Cardiac muscle cell (in vitro differentiated cells and primary cell): ENCODE measurements at places on chromosomes 7 and 10. TPM values are rescaled to one million over a fixed set of nuclear protein-coding genes. Genes with fewer than 3 reads are reported as not detected.
A peak's percentile ranks its signal among the peaks of the same experiment; 100 is the strongest.

GRCh38 chr7:123772652-123773051 lies 23.8 kb upstream of the WASL start:
- H3K4me1 ChIP-seq = no peaks in the 10 kb centered on the region
- H3K27me3 ChIP-seq = no peaks in the 10 kb centered on the region
- H3K27ac ChIP-seq = no peak overlapping the region
- no peak for DNase-seq

GRCh38 chr7:29106669-29106988 lies 39.7 kb downstream of the CPVL start:
- no peak overlapping the region for H3K27ac ChIP-seq
- H3K4me1 ChIP-seq = no peaks in the 10 kb centered on the region
- no peaks in the 10 kb centered on the region for H3K36me3 ChIP-seq
- H3K4me3 ChIP-seq = no peak overlapping the region
- no peak for DNase-seq

DNA sequence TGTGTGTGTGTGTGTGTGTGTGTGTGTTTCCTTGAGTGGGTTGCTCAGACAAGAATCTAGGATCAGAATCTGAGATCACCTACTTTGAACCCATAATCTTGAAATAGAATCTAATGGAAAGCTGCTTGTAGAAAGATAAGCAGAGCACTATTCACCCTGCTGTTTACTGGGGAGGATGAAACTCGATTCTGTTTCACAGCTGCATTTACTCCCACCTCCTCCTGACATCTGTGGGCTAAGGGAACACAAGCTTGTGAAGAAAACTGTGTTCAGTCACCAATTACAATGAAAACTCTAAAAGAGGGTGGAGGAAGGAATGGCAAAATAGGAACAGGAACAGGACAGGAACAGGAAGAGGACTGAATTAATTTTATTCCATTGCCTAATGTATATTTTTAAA lies 269.5 kb downstream of the TSPAN12 start:
- H3K36me3 ChIP-seq = no peaks in the 10 kb centered on the region
- H3K4me1 ChIP-seq = no peaks in the 10 kb centered on the region
- no peaks in the 10 kb centered on the region for H3K27me3 ChIP-seq
- no peak for DNase-seq
- no peak overlapping the region for H3K27ac ChIP-seq

DNA sequence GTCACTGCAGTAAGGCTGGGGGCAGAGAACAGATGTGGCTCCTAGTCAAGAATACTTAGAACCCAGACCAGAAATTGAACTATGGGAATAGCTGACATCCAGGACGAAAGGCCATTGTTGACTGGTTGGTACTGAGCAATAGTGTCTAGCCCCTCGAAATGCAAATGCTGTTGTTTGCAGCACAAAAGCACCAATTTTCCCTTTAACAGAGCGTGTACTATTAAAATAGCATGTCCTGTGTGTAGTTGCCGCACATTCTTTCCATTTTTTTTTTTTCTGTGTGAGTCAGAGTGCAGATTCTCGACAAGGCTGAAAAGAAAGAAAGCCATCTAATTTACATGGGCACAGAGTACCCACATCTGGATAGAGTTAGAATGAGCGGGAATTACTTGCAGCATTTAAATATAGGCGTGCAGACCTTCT lies 302.4 kb downstream of the PTEN start:
- no peaks in the 10 kb centered on the region for H3K36me3 ChIP-seq
- no peak overlapping the region for H3K4me3 ChIP-seq
- no peaks in the 10 kb centered on the region for H3K27me3 ChIP-seq
- H3K27ac ChIP-seq = peak overlapping the region; percentile 15
- H3K4me1 ChIP-seq = peaks cover 59% of the 10 kb centered on the region

DNA sequence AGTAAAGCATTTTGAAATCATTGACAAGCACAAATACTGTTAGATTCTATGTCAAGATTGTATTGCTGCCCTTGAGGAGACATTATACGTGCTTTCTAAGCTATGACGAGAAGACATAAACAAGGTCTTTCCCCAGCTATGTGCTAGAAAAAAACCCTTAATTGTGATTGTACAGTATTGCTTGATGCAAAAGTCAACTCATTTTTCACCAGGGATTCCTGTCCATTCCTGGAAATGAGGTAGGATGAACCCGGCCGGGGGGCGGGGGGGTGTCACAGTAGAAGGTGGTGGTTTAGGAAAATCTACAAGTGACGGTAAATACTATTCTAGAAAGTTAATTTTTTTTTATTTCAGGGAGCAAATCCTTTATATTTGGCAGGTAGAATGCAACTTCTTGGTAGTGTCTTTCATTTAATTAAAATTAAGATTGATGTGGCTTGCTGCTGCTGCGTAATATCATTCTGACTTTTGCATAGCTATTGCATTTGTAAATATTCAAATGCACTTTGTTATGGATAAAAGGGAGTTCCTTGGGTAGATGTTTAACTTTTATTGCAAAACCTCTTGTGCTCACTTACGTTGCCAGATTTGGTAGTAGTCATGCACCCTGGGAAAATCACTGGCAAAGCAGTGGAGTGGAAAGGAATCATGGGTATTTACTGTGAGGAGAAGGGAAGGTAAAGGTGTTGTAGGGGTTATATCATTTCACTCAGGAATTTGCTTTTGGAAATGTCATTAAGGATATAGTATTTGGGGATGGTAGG lies 164.4 kb upstream of the PRPS1L1 start:
- no peak for DNase-seq
- H3K27ac ChIP-seq = no peak overlapping the region
- no peaks in the 10 kb centered on the region for H3K4me1 ChIP-seq
- no peaks in the 10 kb centered on the region for H3K36me3 ChIP-seq
- no peak overlapping the region for H3K4me3 ChIP-seq
- no peaks in the 10 kb centered on the region for H3K27me3 ChIP-seq

DNA sequence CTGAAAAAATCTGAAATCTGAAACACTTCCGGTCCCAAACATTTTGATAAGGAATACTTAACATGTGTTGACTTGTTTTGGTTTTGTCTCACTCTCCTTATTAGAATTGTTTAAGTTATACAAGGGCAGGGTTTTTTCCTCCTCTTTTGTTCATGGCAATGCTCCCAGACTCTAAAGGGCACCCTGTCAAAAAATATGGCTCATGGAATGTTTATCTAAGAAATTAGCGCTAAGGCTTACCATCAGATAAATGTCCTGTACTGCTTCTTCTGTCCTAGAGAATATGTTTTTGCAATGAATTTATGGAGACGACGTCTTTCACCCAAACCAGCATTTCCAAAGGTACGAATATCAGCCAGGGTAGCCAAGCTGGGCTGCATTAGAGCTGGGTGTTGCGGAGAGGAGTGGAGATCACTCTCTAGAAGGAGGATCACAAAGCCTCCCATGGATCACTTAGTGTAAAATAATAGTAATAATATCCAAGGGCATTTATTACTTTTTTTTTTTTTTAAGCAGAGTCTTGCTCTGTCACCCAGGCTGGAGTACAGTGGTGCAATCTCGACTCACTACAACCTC lies 46.8 kb downstream of the ERLIN1 start:
- DNase-seq = peak; percentile 15
- H3K27me3 ChIP-seq = no peaks in the 10 kb centered on the region
- no peak overlapping the region for H3K4me3 ChIP-seq
- no peak overlapping the region for H3K27ac ChIP-seq
- H3K36me3 ChIP-seq = no peaks in the 10 kb centered on the region
- H3K4me1 ChIP-seq = no peaks in the 10 kb centered on the region

DNA sequence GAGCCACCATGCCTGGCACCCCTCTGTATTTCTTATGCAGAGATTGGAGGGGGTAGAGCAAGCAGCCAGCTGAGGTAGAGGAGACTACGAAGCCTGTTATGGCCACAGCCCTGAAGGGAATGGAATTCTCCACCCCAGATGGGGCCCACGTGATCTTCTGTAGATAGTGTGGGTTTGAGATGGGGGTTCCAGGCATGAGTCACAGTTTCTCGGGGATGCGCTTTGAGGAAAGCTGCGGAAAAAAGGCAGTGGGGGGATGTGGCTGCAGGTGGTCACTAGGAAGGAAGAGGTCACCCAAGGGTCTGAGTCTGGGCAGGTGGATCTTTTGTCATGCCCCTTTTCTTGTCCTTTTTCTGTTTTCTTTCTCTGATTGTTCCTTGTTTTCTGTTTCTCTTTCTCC lies 11.5 kb downstream of the FAM131B start:
- H3K36me3 ChIP-seq = no peaks in the 10 kb centered on the region
- no peak overlapping the region for H3K4me3 ChIP-seq
- H3K27me3 ChIP-seq = peaks cover 10% of the 10 kb centered on the region
- no peak overlapping the region for H3K27ac ChIP-seq
- no peaks in the 10 kb centered on the region for H3K4me1 ChIP-seq

GRCh38 chr7:54782829-54783228 lies 23.8 kb upstream of the SEC61G start:
- no peaks in the 10 kb centered on the region for H3K36me3 ChIP-seq
- no peak overlapping the region for H3K27ac ChIP-seq
- no peak for DNase-seq
- H3K4me1 ChIP-seq = no peaks in the 10 kb centered on the region

DNA sequence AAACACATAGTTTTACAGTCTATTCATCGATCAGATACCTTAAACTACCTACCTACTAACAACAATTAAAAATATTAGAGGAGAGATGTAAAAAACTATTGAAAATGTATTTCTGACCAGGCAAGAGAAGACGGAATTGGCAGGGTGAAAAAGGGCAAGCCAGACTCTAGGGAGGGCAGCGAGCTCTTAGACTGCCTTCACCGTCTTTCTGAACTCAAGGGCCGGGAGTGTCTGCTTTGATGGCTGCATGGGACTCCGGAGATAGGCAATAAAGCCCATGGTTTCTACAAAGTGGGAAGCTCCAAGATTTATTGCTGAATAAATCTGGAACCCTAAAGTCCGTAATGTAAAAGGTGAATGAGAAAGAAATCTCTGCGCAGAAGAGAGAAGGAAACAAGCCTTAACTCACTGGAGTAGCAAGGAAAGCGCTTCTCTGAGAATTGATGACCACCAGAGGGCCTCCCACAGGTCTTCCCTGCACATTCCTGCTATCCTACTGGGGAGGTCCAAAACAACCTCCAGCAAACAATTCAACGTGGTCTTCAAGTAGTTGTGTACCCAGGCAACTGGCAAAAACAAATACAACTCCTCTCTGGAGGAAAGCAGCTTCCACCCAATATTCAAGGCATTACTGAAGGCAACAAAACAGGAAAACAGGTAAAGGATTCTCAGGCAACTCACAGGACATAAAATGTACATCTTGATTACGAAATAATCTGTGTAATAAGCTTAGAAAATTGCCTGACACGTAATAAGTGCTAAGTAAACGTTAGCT lies 181.3 kb downstream of the SDK1 start:
- H3K36me3 ChIP-seq = no peaks in the 10 kb centered on the region
- no peaks in the 10 kb centered on the region for H3K4me1 ChIP-seq
- no peaks in the 10 kb centered on the region for H3K27me3 ChIP-seq
- no peak overlapping the region for H3K4me3 ChIP-seq

DNA sequence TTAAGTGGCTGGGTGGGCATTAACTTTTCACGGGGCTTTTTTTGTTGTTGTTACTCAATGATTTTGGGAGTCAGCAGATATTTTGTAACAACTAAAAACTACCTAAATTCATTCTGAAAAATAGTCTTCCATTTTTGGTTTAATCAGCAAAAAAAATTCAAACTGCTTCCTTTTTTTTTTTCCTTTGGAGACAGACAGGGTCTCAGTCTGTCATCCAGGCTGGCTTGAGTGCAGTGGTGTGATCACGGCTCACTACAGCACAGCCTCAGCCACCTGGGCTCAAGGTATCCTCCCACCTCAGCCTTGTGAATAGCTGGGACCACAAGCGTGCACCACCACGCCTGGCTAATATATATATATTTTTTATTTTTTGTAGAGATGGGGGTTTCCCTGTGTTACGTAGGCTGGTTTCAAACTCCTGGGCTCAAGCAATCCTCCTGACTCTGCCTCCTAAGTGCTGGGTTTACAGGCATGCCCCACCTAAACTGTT lies 36.5 kb downstream of the SKIDA1 start:
- no peaks in the 10 kb centered on the region for H3K36me3 ChIP-seq
- H3K4me1 ChIP-seq = peaks cover 5% of the 10 kb centered on the region
- H3K4me3 ChIP-seq = no peak overlapping the region
- no peak for DNase-seq
- H3K27me3 ChIP-seq = no peaks in the 10 kb centered on the region
- peak overlapping the region; percentile 7 for H3K27ac ChIP-seq

DNA sequence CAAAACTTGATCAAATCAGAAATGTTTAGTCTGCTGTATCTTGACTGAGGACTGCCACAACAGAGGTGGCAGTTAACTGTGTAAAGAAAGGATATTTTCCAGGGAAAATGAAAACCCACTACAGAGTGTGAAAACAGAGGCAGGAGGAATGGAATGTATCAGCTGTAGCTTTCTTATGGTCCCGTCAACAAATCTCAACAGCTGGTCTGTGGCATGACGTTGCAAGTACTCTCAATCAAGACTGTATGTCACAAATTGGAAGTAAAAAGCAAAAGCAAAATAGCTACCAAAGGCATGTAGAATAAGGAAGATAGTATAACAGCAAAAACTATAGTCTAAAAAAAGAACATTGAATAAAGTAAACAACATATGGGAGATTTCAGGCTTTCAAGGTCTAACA lies 123.5 kb downstream of the KMT2C start:
- peaks cover 11% of the 10 kb centered on the region for H3K36me3 ChIP-seq
- peaks cover 36% of the 10 kb centered on the region for H3K4me1 ChIP-seq
- no peak overlapping the region for H3K27ac ChIP-seq
- no peaks in the 10 kb centered on the region for H3K27me3 ChIP-seq

DNA sequence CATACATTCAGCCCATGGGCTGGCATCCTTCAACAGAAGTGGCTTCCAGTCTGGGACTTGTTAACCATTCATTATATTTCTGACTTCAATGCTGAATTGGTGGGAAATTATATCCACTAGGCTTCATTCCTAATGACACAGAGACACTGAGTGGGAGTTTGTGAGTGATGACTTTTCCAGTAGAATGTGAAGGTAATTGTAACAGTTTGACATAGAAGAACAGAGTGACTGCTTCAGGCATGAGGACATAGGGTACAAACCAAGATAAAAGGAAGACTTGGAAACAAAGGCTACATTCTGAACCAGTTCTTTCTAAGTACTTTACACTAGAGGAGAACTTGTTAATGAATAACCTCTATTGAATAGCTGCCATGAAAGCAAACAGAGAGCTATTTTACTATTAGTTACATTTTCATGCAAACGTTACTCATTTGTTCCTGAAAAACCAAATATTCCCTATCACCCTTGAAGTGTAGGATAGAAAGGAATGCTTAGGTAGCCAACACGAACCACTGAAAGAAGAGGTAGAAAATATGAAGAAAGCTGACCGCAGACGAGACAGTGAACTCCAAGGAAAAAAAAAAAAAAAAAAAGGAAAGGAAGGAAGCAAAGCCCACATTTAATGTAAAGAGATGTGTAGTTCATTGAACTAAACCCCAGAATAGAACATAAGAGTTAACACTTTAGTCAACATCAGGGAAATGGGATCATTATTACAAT lies 237.0 kb upstream of the SEMA3C start:
- peaks cover 14% of the 10 kb centered on the region for H3K4me1 ChIP-seq
- H3K27me3 ChIP-seq = no peaks in the 10 kb centered on the region
- no peak for DNase-seq
- peak overlapping the region; percentile 38 for H3K27ac ChIP-seq

- no peak overlapping the region for H3K4me3 ChIP-seq
- no peak overlapping the region for H3K27ac ChIP-seq
- no peak for DNase-seq
- peaks cover 2% of the 10 kb centered on the region for H3K36me3 ChIP-seq
- no peaks in the 10 kb centered on the region for H3K27me3 ChIP-seq
- no peaks in the 10 kb centered on the region for H3K4me1 ChIP-seq
Observed at GRCh38 chr10:58362027-58362789, 23.0 kb upstream of the TFAM start.

- H3K36me3 ChIP-seq = no peaks in the 10 kb centered on the region
- H3K4me1 ChIP-seq = no peaks in the 10 kb centered on the region
Observed at GRCh38 chr7:104650991-104651640, 322.7 kb downstream of the LHFPL3 start.

TMEM236 gene
- 0.20 TPM in 1 of 2 replicates, not detected in the other for polyA plus RNA-seq

SEC61G gene
- 417 and 502 TPM in 2 replicates for polyA plus RNA-seq

KLF14 gene
- polyA plus RNA-seq = not detected in 2 replicates
